ENCODE measurements at places on chromosomes 5 and 9. TPM values are rescaled to one million over a fixed set of nuclear protein-coding genes. Genes with fewer than 3 reads are reported as not detected.

DNA sequence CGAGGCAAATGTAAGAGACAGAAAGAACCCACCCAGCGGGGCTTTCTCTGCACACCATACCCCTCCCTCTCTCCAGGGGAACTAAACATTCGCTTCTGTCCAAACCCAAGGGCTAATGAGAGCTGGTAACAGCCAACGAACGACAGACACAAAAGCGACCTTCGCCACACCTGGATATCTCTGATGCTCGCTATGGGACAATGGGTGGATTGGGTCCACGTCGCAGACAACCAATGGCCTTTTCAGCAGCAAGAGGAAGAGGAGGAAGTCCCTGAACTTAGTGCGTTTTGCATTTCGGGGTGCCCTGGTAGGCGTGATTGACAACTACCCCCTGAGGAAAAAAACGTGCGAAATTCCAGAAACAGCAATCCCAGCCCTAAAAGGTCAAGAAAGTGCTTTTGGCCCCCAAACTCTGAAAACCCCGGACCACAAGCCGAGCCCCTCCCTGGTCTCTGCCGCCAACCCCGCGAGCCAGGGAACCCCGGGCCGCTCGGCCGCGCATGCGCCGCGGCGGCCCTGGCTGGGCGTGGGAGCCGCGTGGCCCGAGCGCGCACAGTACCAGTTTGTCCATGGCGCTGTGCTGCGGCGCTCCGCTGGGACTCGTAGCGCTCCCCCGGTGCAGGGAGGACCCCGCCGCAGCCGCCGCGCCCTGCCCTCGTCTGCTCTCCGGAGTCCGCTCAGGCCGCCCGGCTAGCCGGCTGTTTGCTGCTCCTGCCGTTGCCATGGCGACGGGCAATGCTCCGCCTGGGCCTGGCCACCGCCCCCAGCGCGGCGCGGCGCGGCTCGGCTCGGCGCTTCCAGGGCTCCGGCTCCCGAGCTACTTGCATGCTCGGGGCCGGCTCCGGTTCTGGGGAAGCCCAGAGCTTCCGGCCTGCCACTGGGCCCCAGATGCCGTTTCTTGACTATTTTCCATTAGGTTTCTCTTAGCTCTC lies 66.9 kb upstream of the DNAH5 start:
- peak; percentile 56 for DNase-seq

DNA sequence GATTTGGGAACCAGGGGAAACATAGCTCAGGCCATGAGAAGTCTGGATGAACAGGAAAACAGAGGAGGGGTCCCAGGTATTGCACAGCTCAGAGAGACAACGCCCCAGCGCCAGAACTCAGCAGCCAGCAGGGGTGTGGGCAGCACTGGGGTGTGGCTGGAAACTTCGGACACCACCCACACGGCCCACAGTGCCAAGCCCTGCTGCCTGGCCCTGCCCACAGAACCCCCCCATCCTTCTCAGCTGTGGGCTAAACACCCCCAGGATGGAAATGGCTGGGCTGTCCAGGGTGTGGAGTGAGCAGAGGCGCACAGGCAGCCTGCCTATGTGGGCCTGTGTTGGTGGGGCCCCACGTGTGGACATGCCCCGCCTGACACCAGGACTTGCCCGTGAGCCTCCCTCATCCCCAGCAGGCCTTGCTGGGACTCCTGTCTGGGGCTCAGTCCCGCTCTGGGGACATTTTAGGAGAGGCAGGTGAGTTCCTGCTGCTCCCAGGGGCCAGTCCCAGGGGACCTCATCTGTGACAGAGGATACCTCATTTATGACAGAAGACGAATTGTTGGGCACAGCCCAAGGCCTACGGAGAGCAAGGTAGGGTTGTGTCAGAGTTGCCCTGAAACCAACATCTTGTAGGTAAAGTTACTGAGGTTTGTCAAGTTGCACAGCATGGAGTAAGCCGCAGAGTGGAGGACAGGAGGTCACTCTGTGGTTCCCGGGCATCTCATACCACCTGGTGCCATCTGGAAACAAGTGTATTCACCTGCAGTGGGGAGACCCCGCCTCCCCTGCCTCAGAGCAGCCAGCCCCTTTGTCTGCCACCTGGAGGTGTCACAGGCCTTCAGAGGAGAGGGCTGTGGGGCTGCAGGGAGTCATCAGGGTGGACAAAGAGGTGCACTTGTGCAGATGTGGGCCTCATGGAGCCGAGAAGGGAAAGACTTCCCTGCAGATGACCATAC lies 183.2 kb downstream of the AUH start:
- no peak for DNase-seq

- DNase-seq, result no peak
These were observed 109.4 kb downstream of the MAT2B start for GRCh38 chr5:163614787-163615186.

DNA sequence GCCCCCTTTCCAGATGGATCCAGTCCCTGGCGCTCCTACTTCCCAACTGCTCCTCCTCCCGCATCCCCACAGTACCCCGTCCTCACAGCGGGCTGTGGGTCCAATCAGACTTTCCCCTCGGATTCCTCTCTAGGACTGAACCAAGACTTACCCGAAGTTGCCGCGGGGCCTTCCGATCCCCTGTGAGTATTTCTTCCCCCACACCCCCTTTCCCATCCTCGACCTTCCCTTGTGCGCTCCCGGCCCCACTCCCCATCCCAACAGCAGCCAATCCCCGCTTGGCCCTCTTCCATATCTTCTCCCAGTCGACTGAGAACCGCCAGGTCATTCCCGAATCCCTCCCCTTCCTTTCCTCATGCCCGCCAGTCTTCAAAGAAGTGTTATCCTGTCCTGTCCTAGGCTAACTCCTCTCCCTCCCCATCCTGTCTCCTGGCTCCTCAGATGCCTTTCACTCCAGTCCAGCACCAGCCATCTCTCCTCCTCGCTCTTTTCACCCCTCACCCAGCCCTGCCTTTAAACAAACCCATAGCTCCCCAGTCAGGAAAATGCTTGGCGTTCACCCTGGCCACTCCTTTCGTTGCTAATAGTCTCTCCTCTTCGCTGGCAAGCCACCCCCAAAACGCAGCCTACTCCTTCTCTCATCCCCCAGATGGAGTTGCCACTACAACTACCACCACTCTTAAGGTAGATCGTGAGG lies 646 bp downstream of the SWI5 start:
- DNase-seq, result no peak

DNA sequence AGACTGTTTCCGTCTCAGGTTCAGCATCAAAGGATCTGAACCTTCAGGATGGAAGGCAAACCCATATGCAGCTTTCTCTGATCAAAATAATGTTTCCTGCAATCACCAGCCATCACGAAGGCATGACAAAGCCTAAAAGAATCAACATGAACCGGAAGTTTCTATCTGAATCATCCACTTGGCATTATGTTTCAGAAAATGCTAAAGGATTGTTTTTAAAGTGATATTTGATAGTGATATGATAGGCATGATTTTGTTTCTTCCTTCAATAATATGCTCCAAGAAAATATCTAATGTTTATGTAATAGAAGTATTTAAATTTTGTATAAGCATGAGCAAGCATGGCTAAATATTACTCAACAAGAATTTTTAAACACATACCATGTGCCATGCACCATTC lies 219.6 kb downstream of the PLK2 start:
- no peak for DNase-seq

GRCh38 chr5:26009742-26010141 lies 1028.6 kb downstream of the CDH9 start:
- no peak for DNase-seq

- no peak for DNase-seq
These were observed 99.2 kb downstream of the SH3TC2 start for GRCh38 chr5:148963664-148964063.

GRCh38 chr5:79518718-79519117 lies 4.8 kb upstream of the HOMER1 start:
- no peak for DNase-seq

GRCh38 chr9:109317311-109317978 lies 3.4 kb downstream of the EPB41L4B start:
- DNase-seq, result no peak

GRCh38 chr9:133803028-133803585 lies 65.0 kb upstream of the SARDH start:
- DNase-seq, result no peak

DNA sequence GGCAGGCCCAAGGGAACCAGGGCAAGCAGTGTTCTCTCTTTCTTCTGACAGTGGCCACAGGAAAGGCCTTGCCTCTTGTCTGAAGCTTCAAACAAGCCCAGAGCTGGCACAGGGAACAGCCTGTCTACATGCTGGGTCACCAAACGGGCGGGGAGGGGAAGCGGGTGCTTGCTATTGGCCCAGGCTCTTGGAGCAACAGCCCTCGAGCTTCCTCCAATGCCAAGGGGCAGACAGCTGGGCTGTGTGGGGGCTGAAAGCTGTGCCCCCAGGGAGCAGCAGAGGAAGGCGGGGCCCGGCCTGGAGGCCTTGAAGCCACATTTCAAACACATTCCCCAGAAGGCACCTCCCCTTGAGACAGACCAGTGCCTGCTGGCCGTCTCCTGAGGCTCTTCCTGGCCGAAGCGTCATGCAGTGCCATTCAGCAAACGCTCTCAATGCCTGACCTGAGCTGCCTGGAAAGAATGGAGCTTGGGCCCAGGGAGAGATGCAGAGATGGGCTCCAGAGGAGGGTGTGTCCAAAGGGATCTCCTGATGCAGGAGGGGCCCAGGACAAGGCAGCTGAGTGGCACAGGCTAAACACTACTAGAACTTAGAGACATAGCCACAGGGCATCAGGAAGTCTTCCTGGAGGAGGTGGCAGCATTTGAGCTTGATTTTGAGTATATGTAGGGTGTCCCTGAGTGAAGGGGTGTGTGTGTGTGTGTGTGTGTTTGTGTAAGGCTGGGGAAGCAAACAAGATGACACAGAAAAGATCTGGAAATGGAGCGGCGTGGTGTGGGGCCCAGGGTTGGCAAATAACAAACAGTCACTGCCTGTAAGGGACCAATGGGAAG lies 2.5 kb downstream of the FIBCD1 start:
- no peak for DNase-seq

DNA sequence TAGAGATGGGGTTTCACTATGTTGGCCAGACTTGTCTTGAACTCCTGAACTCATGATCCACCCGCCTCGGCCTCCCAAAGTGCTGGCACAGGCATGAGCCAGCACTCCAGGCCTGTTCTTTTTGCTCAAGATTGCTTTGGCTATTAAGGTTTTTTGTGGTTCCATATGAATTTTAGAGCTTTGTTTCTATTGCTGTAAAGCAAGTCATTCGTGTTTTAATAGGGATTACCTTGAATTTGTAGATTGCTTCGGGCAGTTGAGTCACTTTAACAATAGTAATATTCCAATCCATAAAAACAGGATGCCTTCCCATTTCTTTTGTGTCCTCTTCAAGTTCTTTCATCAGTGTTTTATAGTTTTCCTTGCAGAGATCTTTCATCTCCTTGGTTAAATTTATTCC lies 22.1 kb downstream of the C6 start:
- no peak for DNase-seq

DNA sequence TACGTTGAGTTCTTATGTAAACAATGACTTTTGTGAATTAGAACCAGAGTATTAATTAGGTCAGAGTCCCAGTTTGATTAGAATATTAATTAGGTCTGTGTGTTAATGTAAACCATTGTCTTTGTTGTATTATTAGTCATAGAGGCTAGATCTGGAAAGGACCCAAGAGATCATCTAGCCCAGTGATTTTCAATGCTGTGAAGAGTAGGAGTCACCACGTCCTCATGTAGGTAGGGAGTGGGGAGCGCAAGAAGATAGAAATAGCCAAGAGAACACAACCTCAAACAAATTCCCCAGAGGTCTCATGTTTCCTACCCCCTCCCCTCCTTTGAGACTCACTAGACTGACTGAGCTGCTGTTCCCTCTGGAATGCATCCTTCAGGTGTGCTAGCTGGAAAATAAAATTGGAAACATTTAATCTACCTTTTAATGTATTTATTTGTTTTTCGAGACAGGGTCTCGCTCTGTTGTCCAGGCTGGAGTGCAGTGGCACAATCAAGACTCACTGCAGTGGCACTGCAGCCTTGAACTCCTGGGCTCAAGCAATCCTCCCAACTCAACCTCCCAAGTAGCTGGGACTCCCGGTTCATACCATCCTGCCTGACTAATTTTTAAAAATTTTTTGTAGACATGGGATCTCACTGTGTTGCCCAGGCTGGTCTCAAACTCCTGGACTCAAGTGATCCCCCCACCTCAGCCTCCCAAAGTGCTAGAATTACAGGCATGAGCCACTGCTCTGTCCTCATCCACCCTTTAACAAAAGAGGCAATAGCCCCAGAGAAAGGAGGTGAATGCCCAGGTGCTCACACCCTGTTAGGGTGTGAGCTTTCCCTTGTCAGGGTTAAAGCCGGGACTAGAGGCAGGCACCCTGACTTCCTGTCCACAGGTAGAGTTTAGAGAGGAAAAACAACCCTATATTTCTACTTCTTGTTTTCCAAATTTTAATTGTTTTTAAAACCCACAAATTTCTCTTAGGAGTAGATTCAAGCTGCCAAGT lies 92.9 kb downstream of the INIP start:
- DNase-seq, result no peak

DNA sequence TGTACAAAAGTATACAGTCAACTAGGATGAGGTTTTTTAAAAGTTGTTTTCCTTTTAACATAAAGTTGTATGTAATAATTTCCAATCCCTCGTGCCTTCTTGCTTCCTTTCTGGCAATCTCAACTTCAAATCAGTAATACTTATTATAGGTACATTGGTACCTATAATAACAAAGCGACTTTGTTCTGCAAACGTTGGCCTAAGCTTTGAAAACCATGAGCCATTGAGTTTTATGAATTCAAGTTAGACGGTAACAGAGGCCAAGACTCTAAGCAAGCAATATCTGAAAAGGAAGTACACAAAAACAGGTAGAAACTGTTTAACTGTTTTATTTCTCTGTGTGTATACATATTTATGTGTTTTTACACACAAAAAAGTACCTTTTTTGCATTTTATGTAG lies 135.2 kb upstream of the GRHPR start:
- no peak for DNase-seq

DNA sequence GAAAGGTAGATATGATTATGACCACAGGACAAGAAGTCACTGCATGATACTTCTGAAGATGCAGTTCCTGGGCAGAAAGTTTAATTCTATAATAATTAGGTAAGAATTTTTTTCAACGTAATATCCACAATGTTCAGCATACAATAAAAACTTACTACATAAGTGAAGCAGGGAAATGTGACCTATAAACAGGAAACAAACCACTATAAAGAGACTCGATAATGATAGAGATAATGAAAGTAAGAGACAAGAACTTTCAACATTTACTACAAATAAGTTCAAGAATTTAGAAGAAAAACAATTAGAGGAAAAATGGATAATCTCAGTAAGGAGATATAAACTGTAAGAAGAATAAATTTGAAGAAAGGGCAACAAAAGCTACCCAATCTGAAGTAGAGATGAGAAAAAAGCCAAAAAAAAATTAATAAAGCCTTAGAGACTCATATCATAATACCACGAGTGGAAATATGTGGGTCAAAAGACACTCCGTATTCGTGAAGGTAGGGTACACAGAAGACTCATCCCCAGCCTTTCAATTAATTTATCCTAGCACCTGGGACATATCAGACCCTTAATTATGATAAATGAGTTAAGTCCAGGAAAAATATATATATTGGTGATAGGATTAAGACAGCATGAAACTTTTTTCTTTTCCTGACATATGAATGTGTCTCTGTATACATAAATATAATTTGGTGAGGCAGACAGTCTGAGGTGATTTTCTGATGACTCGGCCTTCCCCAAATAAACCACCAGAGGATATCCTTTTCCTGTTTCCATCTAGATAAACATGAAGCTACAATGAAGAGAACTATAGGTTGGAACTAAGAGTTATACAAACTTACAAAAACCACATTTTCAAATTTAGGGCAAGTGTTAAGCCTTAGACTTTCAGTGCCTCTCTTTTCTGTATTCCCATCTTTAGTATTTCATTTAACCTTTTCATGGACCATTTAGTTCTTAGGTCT lies 120.4 kb downstream of the RAPGEF6 start:
- no peak for DNase-seq

Gene C9orf153
- total RNA-seq, result 0.46 TPM

Gene KCNT1
- total RNA-seq, result not detected

Gene CXCL14
- total RNA-seq, result 25.4 TPM

Gene HBEGF
- total RNA-seq, result 66.3 TPM

Gene FOXI1
- total RNA-seq, result not detected
